ENCODE measurements at places on chromosomes 7 and 10.

DNA sequence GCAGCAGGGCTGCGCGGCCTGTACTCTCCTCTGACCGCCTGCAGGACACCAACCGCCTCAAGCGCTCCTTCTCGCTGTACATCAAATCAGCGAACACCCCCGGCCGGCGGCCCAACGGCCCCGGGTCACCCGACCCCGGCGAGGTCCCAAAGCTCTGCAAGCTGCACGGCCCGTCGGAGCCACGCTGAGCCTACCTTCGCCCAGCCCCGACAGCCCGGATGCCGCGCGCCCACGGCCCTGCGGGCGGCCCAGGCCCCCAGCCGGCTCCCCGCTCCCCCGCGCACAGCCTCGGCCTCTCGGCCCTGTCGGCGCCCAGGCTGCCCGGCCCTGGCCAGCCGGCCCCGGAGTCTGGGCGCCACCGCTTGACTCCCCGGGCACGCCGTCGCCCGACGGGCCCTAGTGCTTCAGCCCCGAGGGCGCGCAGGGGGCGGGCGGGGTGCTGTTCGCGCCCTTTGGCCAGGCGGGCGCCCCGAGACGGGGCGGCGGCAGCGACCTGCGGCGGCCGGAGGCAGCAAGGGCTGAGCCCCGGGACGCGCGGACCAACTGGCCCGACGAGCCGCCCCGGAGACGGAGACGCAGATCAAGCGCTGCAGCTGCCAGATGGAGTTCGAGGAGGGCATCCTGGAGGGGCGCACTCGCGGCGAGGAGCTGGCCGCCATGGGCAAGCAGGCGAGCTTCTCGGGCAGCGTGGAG is 11.1 kb upstream of the SEC24C start:
- no peak for DNase-seq

- DNase-seq, result no peak
Observed at GRCh38 chr7:24700521-24701260, 56.6 kb downstream of the GSDME start.

DNA sequence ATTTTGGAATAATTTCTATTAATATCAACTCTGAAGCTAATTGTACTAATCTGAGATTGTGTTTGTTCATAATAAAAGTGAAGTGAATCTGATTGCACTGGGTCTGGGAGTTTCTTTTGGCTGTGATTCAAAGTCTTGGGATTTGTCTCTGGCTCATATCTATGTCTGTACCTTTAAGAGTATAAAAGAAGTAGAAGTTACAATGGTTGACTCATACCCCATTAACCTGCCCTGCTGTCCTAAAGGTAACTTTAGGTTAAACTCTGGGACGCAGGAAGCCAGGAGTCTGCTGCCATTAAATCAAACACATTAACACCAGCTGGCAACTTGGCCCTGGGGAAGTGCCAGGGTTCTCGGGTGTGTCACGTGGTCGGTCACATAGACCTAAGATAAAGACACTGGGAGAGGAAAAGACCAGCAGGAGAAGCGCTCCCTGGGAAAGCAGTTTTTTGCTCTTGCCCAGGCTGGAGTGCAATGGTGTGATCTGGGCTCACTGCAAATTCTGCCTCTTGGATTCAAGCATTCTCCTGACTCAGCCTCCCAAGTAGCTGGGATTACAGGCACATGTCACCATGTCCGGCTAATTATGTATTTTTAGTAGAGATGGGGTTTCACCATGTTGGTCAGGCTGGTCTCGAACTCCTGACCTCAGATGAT is 17.8 kb downstream of the SCD start:
- no peak for DNase-seq

DNA sequence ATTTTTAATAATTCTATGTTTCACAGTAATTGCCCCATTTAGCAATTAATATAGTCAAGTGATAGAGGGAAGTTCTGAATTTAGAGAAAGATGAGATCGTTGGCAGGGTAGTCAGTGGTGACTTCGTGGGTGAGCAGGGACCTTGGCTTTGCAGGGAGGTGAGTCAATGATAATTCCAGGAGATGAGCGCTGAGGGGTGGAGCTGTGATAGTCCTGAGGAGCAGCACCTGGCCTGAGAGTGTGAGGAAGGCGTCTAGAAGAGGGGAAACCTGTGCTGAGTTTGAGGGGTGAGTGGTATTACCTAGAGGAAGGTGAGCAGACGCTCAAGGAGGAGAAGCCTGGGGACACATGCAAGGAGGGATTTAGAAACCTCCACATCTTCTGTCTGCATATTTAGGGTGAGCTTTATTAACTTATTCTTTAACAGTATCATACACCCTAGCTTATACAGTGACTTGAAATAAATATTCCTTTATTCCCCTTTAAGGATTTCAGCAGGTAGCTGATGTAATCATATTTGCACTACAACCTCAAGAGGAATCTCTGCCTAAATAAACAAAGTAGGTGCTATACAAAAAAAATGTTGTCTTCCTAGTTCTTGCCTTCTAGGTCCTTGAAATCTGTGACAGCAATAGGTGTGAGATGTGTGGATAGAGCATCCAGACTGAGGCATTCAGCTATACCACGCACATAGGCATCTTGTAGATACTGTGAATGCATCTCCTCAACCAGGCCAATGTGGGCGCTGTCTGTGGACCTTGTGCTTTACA is 2.1 kb upstream of the TRIL start:
- DNase-seq, result no peak

DNA sequence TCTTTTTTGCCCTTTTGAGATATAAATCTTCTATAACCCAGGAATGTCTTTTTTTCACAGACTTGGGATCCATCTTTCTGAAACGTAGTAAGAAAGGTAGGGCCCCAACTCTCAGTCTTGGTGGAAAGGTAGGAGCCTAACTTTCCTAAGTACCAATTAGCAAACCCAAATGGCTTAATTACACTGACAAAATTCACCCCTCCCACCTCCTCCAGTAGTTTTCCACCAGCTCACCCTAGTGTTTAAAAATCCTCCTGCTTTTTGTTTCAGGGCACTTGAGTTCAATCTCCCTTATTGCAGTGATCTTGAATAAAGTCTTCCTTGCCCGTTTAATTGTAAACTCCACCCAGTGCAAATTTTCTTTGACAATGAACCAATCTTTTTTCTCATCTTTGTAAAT is 600.0 kb downstream of the PHTF2 start:
- no peak for DNase-seq

- DNase-seq, result no peak
Observed at GRCh38 chr10:129027906-129028305, 439.1 kb upstream of the MGMT start.

- no peak for DNase-seq
Observed at GRCh38 chr7:41051062-41051461, 651.8 kb downstream of the INHBA start.

DNA sequence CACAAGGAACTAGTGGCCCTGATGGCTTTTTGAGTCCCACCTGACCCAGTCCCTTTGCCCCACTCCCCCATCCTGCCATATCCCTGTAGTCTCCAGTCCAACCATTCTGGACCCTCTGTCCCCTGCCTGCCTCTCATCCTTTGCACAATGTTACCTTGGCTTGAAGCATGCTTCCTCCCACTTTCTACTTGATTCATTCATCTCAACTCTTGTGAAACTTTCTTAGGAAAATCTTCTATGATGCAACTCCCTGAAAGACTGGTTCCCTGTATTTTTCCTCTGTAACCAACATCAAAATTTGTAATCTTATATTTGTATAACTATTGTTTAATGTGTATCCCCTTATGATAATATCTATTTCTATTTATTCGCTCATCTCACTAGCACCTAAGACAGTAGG is 151.5 kb downstream of the LRRTM3 start:
- DNase-seq, result no peak

All from omental fat pad (tissue), 4 donors.